ENCODE measurements at places on chromosomes 6 and 20.

GRCh38 chr20:48106428-48106827, 321.1 kb upstream of the SULF2 start:
- no peak for DNase-seq

- DNase-seq: no peak
These were observed 11.5 kb downstream of the FOXC1 start for GRCh38 chr6:1621070-1621701.

GRCh38 chr6:10403385-10404106, 11.3 kb downstream of the TFAP2A start:
- DNase-seq: no peak

GRCh38 chr6:31918069-31918720, 9.3 kb upstream of the C2 start:
- DNase-seq: no peak

GRCh38 chr6:139699911-139700310, 325.5 kb upstream of the CITED2 start:
- DNase-seq: no peak

- DNase-seq: no peak
These were observed 34.3 kb upstream of the AGPAT4 start for GRCh38 chr6:161308075-161308655.

DNA sequence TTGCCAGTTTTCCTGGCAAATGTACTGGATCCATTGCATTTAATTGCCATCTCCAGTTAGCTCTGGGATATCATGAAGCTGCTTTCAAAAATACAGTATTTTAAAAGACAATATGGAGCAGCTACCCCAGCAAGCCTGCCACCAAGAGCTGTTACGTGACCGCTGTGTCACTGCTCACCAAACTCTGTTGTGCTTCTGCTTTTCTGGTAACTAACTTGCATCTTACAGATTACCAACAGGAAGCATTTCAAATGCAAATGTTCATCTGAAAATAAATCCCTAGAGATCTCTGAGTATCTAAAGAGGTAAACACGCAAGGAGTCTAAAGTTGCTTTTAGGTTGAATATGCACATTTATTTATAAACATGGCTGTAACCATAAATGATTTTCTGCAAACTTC, 1008.3 kb downstream of the KIF16B start:
- no peak for DNase-seq

DNA sequence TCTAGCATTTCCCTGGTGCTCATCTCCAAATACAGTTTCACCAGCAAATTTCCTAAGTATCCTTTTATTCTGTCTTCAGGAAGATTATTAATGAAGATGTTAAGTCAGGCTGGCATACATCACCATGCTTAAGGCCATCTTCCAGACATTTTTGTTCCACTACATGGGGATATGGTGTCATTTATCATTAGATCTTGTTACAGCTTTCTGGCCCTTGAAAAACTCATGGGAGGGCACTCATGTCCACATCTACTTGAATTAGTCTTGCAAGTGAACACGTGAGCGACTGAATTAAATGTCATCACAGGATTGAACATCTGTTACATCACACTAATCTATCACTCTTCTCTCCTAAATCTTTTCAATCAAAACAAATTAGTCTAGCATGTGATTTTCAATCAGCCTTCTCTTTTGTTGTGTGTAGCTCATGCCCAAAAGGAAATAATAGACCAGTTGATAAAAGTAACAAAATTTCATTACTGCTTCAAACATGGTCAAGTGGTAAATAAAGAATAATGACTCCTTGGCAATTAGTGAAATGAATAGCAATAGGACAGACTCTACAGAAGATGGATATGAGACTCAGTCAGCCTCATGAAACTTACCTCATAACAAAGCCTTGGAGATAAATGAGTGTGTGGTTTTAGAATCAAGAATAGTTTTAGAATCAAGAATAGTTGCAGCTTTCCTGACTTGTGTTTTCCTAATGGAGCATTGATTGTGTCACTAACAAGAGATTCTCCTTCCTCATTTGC, 80.5 kb downstream of the MTFR2 start:
- no peak for DNase-seq

DNA sequence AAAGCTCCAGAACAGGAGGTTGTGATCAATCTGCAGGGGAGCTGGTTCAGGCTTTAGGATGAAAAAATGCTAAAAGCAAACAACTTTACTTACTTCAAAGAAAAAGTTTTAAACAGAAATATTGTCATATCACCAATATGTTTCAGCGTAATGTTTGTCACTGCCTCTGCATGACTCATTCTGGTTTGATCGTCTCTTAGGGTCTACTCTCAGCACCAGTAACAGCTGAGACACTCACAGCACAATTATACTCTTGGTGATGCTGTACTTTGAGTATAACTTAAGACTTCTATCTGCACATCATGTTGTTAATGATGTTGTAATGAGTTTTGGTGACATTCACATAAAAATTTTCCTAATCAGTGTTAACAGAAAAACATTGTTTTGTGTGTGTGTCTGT, 665.4 kb downstream of the EPM2A start:
- DNase-seq: no peak

- no peak for DNase-seq
These were observed 74.1 kb downstream of the PRDM1 start for GRCh38 chr6:106160189-106160588.

GRCh38 chr6:37481711-37482605, 17.7 kb downstream of the CCDC167 start:
- no peak for DNase-seq

DNA sequence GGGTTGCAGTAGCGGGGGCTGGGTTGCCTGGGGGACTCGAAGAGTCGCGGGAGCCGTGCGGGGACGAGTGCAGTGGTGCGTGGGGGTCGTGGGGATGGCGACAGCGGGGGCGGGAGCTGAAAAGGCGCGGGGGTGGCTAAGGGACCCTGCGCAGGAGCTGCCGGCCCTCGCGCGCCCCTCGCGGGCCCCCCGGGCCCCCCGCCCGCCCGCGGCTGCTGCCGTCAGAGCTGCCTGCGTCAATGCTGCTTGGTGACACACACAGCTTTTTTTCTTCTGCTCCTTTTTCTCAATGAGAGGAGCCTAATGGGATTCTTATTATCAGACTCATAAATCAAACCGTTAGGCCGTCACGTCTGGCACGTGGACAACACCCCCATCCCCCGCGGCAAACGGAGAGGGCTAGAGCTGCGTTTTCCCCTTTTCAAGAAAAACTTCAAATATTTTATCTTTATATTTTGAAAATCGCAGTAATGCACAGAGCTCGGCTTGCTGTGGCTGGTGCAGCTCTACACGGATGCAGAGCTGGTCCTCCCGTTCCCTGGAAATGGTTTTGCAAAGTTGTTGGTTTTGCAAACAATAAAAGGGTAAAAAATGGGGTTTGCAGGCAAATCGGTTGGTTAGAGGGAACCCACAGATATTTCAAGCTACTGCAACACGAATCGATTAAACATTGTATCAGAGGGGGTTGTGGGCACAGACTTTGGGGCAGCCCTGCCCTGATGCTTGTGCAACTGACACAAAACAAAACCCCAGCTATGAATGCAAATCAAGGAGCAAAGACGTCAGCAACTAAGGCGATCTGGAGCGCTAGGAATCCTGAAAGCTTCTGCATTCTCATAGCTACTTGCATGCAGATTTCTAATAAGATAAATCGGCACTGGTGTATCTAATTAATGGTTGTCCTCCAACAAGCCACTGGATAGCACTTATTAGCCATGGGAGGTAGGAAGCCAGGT, 161.4 kb downstream of the TBXT start:
- DNase-seq: no peak

- DNase-seq: no peak
These were observed 20.6 kb upstream of the FABP7 start for GRCh38 chr6:122758927-122759334.

GRCh38 chr20:62300319-62300718, 2.5 kb upstream of the ADRM1 start:
- no peak for DNase-seq

DNA sequence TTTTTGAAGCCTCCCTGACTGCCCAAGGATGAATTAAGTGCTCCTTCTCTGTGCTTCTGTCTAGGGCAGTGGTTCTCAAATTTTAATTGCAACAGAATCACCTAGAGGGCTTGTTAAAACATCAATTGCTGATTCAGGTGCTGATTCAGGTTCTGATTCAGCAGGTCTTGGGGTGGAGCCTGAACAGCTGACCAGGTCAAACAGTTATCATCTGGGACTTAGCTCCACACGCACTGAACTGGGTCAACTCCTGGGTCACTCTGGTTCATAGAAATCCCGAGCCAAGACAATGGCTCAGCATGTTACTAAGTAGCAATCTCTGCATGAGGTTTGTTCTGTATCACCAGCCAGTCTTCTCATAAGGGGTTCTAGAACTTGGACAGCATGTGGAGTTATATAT, 192.3 kb downstream of the GJA1 start:
- no peak for DNase-seq

- no peak for DNase-seq
These were observed 5.5 kb upstream of the NPBWR2 start for GRCh38 chr20:64112691-64113443.

DNA sequence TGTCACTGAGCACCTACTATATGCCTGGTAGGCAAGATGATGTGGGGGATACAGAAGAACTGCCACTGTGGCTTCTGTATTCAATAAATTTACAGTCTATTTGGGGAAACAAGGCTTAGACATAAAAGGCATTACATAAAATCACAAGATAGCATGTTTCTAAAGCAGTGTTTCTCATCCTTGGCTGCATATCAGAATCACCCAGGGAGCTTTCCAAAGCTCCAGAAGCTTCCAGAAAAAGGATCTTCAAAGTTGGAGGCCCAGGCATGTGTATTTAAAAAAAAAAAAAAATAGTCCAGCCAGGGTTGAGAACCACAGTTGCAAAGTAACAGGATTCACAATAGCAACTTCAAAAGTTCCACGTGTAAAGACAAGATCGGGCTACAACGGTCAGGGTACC, 112.4 kb upstream of the SPACA1 start:
- DNase-seq: no peak

GRCh38 chr6:106972500-106972899, 2.0 kb downstream of the CD24 start:
- DNase-seq: no peak

- no peak for DNase-seq
These were observed 153.1 kb upstream of the RPS6KA2 start for GRCh38 chr6:166779963-166780683.

GRCh38 chr6:14178083-14178445, 60.5 kb downstream of the CD83 start:
- DNase-seq: no peak

Measured in stimulated activated CD4-positive, alpha-beta T cell treated with anti-CD3 and anti-CD28 coated beads, Interleukin-4, amount 100 ng/mL, for 48 hours (primary cell).